PC-9 (cell line): ENCODE measurements at places on chromosomes 4 and X. TPM values are rescaled to one million over a fixed set of nuclear protein-coding genes. Genes with fewer than 3 reads are reported as not detected.
A peak's percentile ranks its signal among the peaks of the same experiment; 100 is the strongest.

Gene UGT8
- total RNA-seq = 2.7 and 3.7 TPM in 2 replicates

Gene ALAS2
- not detected in 2 replicates for total RNA-seq

Gene MND1
- 17.6 and 24.4 TPM in 2 replicates for total RNA-seq

DNA sequence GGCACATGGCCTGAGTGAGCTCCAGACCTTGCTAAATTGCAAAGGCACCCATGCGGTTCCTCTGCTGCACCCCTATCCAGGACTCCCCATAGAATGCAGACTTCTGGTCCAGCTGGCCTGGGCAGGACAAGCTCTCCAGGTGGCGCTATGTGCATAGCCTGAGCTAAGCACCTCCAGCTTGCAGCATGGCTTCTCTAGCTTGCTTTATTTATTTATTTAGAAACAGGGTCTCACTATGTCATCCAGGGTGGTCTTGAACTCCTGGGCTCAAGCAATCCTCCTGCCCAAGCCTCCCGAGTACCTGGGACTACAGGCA lies 5.5 kb upstream of the WFS1 start:
- no peaks in the 10 kb centered on the region for H3K36me3 ChIP-seq
- H3K4me1 ChIP-seq = peaks cover 6% of the 10 kb centered on the region; the same call in 1 of the 2 replicates
- DNase-seq = peak; percentile 57

- DNase-seq = no peak
- no peaks in the 10 kb centered on the region for H3K36me3 ChIP-seq
- H3K27ac ChIP-seq = no peak overlapping the region
- no peak overlapping the region for H3K4me3 ChIP-seq
Observed at GRCh38 chrX:102043380-102043779, 82.1 kb upstream of the TCEAL2 start.

DNA sequence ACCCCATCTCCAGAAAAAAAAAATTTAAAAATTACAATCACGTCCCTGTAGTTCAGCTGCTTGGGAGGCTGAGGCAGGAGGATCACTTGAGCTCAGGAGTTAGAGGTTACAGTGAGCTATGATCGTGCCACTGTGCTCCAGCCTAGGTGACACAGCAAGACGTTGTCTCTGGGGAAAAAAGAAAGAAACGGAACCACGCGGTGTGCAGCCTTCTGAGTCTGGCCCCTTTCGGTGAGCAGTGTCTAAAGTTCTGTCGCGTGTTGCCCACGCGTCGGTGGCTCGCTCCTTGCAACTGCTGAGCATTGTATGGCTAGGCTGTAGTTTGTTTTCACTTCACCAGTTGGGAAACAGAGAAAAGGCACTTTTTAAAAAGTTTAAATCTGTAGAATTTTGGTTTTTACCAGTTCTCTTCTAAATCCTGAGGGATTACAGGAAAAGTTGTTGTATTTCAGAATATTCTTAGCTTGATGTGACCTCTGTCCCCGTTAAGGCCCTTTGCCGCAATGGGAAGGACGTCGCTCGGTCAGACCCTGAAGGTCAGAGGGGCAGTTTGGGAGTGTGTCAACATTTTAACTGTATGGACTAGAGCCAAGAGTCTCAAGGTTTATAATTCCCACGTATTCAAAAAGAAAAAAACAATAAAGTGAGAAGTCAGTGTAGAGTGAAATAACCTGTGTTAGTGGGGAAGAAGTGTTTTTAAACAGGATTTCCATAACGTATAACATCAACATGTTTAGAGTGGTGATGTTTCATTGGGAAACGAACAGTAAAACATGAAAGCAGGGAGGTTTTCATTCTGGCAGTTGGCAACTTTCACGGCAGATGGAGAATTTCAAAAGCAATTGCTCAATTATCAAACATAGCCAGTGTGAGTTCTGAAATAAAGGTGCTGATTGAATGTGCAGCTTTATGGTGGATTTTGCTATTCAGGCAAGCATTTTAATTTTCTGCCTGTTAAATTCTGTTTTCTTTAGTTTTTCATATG lies 45.8 kb upstream of the MSANTD1 start:
- no peak overlapping the region for H3K27ac ChIP-seq
- H3K36me3 ChIP-seq = no peaks in the 10 kb centered on the region
- DNase-seq = no peak
- no peak overlapping the region for H3K4me3 ChIP-seq

DNA sequence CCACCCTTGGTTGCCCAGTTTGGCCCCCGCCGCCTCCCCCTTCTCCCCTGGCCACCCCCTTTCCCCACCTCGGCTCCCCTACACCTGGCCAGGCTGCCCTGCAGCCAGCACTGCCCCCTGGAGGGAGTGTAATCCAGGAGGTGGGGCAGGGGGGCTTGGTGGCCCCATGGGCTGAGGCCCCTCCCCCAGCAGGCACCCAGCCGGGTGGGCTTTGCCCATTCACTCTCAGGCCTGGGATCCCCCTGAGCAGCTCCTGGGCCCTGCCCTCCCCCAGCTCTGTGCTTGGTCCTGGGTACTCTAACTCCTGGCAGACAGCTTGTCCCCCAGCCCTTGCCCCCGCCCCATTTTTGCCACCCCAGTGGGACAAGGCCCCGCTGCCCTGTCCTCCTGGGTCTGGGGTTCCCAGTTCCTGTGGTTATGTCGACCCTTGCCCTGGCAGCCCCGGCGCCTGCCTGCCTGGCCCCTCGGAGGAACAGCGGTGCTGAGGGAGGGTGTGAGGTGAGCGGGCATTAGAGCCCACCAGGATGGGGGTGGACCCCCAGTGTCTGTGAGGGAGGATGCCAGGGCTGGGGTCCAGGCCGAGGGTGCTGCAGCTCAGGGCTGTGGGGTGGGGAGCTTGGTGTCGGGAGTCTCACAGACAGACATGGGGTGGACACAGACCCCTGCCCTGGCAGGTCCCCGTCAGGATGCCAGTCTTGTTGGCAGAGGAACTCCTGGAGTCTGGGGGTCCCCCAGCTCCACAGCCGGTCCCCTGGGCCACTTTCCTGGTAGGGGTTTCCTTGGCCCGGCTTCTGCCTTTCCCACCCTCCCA lies 10.2 kb downstream of the NAT8L start:
- no peaks in the 10 kb centered on the region for H3K4me1 ChIP-seq
- no peak overlapping the region for H3K27ac ChIP-seq
- no peaks in the 10 kb centered on the region for H3K27me3 ChIP-seq
- H3K36me3 ChIP-seq = no peaks in the 10 kb centered on the region
- H3K4me3 ChIP-seq = no peak overlapping the region

- H3K27me3 ChIP-seq = no peaks in the 10 kb centered on the region
- DNase-seq = peak; percentile 85
- H3K36me3 ChIP-seq = peaks cover 15% of the 10 kb centered on the region
- peak overlapping the region; percentile 91 for H3K27ac ChIP-seq
- H3K4me3 ChIP-seq = peak overlapping the region; percentile 76
Observed at GRCh38 chrX:153726286-153727122, 1.8 kb downstream of the ABCD1 start.

DNA sequence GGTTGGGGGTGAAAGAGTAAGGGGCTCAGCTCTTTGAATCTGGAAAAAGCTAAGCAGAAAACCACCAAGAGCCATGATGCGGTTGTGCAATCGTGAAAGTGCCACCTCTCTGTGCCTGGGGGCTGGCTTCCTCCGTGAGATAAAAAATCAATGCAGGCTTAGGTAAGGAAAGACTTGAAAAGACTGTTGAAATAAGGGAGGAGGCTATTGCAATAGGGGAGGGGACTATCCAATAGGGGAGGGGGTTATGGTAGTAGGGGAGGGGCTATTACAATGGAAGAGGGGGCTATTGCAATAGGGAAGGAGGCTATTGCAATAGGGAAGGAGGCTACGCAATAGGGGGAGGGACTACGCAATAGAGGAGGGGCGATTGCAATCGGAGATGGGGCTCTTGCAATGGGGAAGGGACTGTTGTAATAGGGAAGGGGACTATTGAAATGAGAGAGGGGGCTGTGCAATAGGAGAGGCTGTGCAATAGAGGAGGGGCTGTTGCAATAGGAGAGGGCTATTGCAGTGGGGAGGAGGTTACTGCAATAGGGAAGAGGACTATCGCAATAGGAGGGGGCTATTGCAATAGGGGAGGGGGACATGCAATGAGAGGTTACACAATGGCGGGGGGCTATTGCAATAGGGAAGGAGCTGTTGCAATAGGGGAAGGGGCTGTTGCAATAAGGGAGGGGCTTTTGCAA lies 162.3 kb upstream of the PSAPL1 start:
- H3K4me3 ChIP-seq = no peak overlapping the region
- H3K4me1 ChIP-seq = no peaks in the 10 kb centered on the region
- no peak overlapping the region for H3K27ac ChIP-seq
- no peaks in the 10 kb centered on the region for H3K27me3 ChIP-seq
